ENCODE measurements at places on chromosomes 12 and 14.

- no peak for DNase-seq
Measured at GRCh38 chr14:34098985-34099349, 148.1 kb upstream of the EGLN3 start.

- no peak for DNase-seq
Measured at GRCh38 chr12:52175371-52176350, 16.2 kb downstream of the KRT80 start.

DNA sequence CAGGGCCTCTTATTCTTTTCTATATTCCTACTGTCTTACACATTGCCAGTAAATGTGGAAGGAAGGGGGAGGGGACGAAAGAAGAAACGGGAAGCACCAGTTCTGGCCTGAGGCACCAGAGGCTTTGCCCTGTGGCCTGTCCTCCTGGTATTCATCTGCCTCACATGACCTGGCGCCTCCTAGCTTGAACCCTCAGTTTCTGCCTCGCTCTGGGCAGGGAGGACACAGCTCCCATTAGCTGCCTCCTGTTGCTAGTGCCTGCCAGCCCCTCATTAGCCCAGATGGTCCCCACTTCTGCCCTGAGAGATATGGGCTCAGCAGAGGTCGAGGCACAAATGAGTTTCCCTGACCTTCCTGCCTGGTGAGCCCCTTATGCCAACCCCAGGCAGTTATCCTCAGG, 3.0 kb upstream of the PLEKHG6 start:
- DNase-seq = no peak

GRCh38 chr14:103109535-103110441, 13.5 kb upstream of the TNFAIP2 start:
- DNase-seq = no peak

DNA sequence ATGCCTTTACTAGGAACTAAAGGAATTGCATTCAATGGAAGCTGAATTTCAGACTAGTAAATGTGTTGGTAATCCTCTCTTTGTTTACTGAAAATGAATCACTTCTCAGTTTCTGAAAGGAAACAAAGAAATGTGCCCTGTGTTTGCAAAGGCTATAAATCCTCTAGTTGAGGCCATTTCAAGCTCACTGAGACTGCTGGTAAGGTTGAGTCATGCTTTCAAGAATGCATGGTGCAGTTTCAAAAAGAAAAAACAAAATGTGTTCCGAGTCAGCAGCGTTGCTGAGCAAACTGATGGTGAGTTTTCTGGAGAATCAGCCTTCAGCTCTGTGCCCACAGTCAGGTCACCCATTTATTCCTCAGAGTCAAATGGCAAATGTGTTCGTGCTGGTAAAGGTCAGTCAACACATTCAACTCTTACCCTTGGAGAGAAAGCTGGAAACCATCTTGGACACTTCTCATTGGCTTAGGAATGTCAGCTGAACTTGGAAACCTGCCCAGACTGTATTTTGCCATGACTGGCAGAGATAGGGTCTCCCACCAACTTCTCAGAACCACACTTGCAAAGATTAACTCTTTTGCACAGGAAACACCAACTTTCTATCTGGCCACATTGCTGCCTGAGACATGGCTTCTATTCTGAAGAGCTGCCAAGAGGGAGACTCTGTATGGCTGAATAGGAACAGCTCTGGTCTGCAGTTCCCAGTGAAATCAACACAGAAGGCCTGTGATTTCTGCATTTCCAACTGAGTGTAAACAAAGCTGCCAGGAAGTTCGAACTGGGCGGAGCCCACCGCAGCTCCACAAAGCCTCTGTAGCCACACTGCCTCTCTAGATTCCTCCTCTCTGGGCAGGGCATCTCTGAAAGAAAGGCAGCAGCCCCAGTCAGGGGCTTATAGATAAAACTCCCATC, 484.4 kb downstream of the ATP23 start:
- peak; percentile 68 for DNase-seq

- DNase-seq = no peak
Measured at GRCh38 chr14:37223947-37224474, 26.3 kb downstream of the MIPOL1 start.

DNA sequence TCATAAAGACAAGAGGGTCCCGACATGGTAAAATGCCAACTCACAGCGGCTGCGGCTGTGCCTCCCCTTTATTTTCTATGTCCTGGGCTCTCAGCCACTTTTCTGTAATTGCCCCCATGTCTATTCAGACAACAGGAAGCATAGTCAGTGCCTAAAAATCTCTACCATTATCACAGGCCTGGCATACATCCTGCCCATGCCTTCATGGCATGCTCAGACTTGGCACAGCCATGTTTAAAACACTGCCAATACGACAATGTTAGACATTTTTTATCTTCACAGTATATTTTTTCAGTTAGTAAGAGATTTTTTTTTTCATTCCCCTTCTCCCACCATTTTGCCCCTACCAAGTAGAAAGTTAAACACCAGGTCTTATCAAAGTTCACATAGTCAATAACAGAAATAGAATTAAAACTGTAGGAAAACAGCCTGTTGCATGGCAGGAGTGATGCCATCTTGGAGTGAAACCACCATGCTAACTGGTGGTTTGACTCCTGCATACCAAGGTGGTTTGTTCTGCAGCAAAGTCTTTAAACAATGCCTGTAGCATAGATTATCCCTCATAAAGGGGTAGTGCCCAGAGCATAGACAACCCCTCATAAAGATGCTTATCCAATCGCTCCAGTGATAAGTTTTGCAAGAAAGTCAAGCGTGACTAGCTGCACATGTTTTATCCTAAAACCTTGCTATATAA, 18.9 kb upstream of the CERS5 start:
- DNase-seq = no peak

- no peak for DNase-seq
Measured at GRCh38 chr14:64400829-64401459, 12.8 kb downstream of the MTHFD1 start.

DNA sequence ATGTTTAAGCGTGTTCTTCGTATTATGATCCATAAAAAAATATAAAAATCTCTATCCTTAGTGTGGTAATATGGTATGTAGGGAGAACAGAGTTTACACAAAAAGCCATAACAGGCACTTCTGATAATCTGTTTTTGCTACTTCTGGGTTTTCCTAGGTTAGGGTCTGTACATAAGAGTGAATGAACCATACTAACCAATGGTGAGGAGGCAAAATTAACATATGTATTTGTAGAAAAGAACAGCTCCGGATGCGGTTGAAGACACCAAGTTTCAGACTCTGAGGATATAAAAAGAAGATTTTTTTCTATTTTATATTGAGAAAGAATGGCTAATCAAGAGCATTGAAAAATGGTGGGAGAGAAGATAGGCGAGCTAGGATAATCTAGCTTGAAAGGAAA, 40.2 kb upstream of the PPP1R12A start:
- no peak for DNase-seq

DNA sequence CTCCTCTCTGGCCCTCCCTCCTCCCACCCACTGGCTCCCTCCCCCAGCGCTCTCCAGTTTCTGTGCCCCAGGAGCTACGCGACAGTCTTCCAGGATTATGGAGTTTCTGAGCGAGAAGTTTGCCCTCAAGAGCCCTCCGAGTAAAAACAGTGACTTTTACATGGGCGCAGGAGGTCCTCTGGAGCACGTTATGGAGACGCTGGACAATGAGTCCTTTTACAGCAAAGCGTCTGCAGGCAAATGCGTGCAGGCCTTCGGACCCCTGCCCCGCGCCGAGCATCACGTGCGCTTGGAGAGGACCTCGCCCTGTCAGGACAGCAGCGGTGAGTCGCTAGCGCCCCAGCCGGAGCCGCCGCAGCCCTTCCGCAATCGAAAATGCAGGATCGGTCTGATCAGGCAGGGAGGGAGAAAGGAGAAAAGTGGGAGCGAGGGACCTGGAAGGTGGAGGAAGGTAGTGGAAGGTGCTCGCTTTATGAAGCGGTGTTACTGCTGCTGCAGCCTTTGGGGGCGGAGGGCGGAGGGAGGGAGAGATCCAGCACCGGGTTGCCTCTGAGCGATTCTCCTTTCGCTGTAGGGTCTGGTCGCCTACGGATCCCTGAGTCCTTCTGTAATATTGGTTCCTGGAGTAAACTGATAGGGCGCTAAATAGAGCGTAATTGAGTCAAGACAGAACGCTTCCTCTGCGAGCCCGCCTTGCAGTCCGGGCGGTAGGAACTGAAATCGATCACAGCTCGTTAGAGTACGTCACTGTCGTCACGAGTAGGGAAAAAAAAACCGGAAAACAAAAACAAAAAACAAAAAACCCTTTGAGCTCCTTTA, at the start of gene ALX1:
TSS of gene ALX1 (plus strand) at position 56 of the 819 bp plus-strand sequence. CDS start at position 98, 42 bp downstream.
- DNase-seq = peak; percentile 66

DNA sequence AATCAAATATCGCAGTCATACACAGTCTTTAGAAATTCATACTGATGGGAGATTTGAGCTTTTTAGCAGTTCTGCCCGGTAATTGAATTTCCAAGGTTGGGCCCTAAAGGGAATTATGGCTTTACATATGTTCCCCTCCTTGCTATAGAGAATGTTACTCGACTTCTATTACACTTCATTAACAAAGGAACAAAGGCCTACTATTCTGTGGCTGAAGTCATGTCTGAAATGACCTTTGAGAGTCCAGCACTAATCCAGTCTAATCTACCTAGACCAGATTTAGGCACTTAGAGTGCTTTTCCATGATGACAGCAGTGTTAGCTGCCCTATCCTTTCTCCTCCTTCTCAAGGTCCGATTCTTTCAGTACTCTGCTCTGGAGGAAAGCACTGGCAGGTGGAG, 305.3 kb downstream of the MED13L start:
- DNase-seq = no peak

GRCh38 chr12:69101505-69101904, 137.9 kb upstream of the CPSF6 start:
- no peak for DNase-seq

- peak; percentile 42 for DNase-seq
Measured at GRCh38 chr12:122356192-122356635, 66.3 kb downstream of the CLIP1 start.

GRCh38 chr12:12901158-12901791, 9.9 kb downstream of the GPRC5A start:
- DNase-seq = peak; percentile 90

DNA sequence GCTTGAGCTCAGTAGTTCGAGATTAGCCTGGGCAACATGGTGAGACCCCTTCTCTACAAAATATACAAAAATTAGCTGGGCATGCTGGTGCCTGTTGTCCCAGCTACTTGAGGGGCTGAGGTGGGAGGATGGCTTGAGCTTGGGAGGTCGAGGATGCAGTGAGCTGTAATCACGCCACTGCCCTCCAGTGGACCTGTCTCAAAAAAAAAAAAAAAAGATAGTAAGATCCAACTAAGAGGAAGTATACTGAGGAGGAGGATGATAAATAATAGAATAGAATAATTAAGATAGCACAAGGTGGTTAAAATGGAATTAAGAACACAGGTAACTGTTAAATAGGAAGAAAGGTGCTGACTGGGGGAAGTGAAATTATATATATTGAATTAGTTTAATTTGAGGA, 37.0 kb upstream of the BAZ1A start:
- DNase-seq = no peak

GRCh38 chr12:40597133-40597532, 95.1 kb upstream of the CNTN1 start:
- no peak for DNase-seq

DNA sequence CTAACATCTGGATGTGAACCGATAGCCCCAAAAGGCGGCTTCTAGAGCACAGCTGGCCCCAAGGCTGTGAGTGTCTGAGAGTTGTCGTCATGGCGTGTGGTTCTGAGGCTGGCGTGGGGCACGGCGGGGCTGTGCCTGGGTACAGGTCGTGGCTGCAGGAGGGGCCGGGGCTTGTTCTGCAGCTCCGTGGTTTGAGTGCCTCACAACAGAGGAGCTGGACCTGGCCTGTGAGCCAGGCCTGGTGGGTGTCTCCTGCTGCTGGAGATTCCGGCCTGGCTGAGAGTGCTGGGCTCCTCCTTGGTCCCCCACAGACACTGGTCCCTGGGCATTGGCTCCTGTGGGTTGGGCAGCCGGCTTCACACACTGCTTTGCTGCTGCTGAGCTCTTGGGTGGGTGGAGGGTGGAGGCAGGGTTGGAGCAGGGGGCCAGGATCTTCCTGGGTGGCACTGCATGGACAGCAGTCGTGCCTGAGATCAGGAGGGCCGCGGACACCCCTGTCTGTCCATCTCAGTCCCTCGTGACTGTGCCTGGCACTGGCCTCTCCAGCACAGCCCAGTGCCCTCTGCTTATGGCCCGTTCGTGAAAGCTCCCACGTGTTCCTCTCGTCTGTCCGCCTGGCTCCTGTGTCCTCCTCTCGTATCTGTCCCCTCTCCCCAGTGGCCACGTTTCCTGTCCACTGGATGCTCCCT, 31.8 kb upstream of the TEX22 start:
- DNase-seq = no peak

DNA sequence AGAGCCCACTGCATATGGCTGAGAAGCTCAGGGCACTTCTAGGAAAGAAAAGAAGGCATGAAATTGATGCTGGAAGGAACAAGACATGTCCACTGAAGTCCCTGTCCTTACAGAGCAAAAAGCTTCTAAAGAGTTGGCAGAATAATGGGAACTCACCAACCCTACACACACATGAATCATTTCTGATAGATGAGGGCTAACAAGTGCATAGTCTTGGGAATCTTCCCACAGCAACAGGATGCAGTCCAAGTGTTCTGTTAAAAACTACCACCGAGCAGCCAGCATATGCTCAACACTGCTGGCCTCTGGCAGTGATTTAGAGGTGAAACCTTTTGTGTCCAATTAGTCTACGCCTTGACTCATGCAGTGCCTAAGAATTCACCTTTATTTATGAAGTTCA, 44.8 kb downstream of the RHOJ start:
- DNase-seq = no peak

DNA sequence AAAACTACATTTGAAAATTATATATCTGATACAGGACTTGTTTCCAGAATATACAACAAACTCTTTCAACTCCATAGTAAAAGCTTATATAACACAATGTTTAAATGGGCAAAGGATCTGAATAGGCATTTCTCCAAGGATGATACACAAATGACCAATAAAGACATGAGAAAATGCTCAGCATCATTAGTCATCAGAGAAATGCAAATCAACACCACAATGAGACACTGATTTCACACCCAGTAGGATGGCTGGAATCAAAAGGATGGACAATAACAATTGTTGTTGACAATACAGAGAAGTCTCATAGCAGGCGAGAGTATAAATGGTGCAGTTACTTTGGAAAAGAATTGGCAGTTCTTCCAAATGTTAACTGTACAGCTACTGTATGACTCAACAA, 394.9 kb downstream of the BCL11B start:
- no peak for DNase-seq

GRCh38 chr14:69838881-69839416, 40.3 kb upstream of the SMOC1 start:
- no peak for DNase-seq

Data from amniotic stem cell (primary cell).